Effector memory CD8-positive, alpha-beta T cell (primary cell): ENCODE measurements at places on chromosomes 12 and 14.

DNA sequence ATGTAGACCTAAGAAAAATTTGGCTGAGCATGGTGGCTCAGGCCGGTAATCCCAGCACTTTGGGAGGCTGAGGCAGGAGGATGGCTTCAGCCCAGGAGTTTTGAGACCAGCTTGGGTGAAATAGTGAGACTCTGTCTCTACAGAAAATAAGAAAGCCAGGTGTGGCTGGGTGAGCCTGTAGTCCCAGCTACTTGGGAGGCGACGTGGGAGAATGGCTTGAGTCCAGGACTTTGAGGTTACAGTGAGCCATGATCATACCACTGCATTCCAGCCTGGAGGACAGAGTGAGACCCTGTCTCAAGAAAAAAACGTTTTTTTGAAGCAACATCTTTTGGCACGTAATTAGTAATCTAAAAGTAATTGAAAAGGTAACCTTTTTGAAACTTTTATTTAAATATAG lies 70.9 kb downstream of the FERMT2 start:
- no peak for DNase-seq

DNA sequence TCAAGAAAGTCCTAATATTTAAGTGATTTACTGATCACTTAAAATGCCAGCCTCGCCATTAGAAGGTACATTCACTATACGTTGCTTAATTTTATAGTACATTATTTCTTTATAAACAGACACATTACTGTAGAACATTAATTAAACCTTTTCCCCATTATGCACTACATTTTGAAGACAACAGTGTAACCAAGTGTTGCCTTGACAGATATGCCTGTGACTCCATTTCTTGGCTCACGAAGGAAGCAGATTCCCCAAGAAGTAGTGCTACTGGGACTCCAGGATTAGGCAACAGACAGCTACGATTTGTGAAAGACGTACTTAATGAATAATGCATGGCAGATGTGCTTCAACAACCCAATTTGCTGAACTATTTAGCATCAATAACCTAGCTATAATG lies 394.8 kb downstream of the RPS29 start:
- DNase-seq = no peak

DNA sequence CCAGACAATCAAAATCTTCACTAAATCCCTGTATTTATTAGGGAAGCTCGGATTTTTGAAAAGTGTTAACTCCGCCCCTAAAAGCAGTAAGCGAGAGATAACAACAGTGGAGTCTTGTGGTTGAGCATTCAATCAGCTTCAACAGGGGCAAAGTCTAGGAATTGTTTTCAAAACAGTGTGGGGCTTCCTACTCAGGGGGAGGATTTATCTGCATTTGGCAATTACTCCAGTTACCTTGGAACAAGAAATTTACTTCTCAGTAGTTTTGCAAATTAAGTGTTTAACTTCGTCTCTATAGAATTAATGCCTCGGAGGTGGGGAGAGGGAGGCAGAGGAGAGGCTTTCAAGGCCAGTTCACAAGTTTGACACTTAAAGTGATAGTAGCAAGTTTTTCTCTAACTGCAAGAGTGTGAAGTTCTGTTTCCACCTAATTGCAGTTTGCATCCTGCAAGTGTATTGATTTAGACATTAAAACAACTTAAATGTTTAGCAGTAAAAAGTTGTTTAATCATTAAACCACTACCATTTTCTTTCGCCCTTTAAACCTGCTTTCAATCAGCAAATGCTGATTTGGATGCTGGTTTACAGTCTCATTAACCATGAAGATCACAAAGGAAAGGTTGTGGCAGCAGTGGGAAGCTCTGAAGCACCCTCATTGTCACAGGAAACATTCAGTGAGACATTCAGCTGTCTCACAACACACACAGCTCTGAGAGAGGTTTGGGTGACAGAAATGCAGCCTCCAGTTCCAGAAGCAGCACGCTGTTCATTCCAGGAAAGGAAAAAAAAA lies 102.0 kb downstream of the HMGA2 start:
- DNase-seq = no peak

- DNase-seq = no peak
Observed at GRCh38 chr14:105394714-105395537, 3.4 kb upstream of the TEX22 start.

DNA sequence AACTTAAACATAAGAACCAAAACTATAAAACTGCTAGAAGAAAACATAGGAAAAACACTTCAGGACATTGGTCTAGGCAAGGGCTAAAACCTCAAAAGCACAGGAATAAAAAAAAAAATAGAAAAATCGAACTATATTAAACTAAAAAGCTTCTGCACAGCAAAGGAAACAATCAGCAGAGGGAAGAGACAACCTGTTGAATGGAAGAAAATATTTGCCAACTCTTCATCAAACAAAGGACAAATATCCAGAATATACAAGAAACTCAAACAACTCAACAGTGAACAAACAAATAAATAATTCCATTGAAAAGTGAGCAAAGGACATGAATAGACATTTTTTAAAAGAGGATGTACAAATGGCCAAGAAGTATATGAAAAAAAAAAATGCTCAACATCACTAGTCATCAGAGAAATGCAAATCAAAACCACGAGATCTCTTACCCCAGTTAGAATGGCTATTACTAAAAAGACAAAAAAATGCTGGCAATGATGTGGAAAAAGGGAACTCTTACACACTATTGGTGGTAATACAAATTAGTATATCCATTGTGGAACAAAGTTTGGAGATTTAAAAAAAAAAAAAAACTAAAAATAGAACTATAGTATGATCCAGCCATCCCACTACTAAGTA lies 152.0 kb downstream of the NDUFA12 start:
- no peak for DNase-seq

- no peak for DNase-seq
Observed at GRCh38 chr12:32418903-32419519, 19.7 kb downstream of the FGD4 start.

DNA sequence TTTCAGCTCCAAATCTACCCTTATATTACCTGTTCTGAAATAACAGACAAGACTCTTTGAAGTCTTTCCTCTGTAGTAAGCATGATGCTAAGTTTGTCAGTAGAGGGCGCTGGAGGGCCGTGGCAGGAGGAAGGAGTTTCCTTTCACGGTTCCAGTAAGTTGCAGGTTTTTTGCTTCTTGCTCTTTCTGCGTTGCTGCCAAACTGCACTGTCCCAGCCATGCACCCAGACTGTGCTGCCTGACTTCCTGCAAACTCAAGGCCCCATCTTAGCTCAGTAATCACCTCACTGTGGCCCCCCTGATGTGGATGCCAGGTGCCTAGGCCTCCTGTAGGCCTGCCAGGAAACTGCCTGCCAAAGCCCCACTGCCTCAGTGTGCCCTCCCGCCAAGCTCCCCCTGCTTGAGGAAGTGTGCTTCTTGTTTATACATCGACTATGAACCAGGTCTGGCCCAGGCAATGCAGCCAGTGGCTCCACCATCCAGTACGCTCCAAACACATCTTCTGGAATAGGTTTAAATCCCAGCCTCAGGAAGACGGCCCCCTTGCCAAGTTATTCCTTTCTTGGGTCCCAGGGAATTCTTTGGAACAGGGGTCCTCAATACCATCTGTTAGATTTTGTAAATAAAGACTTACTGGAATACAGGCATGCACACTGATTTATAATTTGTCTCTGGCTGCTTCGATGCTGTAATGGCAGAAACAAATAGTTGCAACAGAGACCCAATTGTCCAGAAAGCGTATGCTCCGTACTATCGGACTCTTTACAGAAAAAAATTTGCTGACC lies 193.7 kb upstream of the LRIG3 start:
- DNase-seq = no peak
